ENCODE measurements at places on chromosomes 2 and 18.

DNA sequence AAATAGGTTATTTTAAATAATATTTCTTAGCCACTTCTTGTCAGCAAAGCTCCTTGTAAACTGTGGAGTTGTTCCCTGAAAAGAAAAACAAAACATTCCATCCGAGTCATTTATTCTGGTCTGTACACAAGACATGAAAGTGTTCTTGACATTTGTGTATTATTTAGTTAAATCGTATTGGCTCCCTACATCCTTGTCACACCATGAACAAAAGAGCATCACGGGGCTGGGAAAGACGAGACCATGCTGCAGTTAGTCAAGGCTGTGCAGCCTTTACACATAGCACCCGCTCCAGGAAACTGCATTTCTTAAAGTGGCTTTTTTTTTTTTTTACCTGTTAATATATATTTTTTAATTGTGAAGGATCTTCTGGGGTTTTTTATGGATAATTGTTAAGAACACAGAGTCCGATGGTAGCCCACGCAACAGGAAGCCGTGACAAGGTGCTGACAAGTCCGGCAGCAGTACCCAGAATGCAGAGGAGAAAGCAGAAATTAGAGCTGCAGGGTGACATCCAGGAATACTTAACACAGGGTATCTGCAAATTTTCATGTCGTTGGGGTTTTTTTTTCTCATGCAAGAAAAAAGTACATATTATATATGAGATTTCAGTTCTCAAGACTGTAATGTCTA lies 588.4 kb downstream of the ARHGAP15 start:
- DNase-seq = no peak

DNA sequence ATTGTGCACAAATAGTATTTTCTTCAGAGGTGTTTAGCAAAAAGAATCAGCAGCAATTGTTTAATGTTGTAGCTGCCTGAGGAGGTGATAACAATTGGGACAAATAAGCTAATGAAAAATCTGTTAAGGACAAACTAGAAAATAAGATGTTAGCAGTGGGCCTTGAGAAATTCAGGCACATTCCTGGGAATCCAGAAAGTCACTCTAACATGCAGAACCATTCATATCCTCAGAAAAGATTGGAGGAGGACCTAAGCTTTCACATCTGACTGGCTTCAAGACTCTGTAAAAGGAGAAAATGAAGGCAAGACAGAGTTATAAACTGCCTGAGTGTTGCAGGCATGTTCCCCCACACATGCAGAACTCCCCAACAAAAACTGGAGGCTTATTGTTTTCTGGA lies 353.5 kb upstream of the RGPD4 start:
- DNase-seq = no peak

GRCh38 chr2:66849153-66849755 lies 414.3 kb downstream of the MEIS1 start:
- DNase-seq = no peak

DNA sequence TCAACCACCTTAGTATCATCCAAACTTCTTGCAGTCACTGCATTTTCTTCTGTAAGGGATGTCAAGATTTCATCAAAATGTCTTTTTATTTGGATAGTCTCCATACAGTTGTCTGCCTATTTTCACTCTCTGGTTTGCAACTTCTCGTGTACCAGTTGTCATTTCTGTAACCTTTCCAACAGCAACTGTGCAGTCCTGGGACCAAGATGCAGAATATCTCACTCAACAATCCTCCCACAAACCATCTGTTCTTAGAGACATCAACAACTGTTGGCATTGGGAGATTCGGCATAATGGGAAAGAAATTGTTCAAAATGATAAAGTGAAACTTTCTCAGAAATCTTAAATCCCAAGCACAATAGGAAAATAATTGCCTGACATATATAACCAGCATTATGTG lies 933.6 kb upstream of the SLC39A10 start:
- DNase-seq = no peak

GRCh38 chr18:49251451-49251850 lies 209.0 kb downstream of the DYM start:
- no peak for DNase-seq

DNA sequence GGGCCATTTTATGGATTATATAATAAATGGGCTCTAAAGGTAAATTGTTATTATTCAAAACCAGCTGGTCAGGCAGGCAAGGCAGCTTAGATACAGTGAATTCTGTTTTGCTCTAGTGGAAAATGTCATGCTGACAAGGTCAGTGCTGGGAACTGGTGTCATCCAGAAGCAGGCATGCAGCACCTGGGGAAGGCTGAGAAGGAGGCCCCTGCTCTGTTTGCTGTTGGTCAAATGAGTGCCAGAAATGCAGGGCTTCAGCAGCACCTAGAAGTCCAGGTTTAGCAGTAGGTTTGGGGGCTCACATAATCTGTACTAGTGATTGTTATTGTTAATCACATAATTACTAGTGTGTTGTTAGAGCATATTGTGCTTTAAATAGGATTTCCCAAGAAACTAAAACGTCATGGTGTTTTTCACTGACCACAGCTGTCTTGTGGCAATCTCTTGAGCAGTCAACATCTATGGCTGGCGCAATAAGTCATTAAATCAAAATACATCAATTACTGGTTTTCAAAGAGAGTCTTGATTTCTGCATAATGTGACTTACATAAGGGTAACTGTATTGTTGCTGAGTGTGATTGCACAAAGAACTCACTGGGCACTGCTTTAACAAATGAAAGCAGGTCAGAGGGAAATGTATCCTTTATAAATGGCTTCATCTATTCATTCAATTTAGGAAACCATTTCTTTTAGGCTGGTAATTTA lies 99.1 kb downstream of the MYO3B start:
- DNase-seq = no peak

GRCh38 chr2:142907653-142908052 lies 30.2 kb downstream of the KYNU start:
- DNase-seq = no peak

DNA sequence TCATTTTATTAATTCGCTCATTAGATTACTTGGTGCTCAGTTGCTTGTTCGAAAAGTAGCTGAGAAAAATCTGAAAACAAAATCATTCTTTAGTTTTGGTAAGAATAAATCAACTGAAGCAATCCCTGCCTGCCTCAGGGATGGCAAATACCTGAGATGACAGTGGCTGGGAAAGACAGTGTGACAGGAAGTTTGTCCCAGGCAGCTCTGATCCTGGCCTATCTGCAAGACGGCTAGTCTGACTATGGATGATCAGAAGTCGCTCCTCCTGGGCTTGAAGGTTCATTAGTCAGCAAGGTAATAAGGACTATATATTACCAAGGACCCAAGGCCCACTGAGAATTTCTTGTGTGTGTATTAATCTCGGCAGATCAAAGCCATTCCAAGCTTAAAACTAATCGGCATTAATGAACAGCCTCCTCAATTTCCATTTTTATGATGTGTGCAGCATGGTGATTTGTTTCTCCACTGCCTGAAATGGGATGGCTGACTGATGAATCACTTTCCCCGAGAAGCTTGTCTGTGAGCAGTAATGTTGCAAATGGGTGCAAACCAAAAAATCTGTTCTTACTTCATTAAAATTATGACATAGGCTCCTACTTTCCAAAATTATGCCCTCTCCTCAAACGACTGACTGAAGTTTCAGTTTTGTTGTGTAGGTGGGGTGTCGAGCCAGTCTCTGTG lies 199.9 kb downstream of the ACTR3 start:
- no peak for DNase-seq

DNA sequence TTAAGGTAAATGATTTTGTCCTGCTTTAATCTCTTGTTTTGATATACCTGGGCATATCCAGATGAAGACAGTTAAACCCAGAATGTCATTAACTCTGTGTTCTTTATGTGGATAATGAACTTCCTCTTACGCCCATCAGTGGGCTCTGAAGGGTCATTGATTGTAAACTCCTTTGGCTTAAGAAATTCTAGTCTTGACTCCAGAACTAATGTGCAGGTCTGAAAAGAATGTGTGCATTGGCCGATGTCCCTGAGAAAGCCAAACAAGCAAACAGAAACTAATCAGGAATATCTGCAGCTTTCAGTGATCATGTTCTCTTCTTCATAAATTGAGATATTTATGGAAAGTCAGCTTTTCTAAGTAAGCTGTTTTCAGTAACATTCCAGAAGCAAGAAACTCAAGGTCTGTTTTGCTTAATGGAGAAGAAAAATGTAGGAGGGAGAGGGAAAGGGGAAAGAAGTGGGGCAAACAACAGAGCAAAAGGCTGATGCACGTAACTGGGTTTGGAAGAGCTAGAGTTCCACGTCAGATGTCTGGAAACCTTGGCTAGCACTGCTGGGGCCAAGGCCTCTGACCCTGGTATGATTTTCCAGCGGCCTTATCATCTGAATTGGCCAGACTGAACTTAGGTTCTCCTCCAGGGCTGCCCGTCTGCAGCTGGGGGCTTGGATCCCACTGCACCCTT lies 61.3 kb upstream of the FHL2 start:
- no peak for DNase-seq

- no peak for DNase-seq
Measured at GRCh38 chr2:152466041-152466440, 131.1 kb downstream of the FMNL2 start.

DNA sequence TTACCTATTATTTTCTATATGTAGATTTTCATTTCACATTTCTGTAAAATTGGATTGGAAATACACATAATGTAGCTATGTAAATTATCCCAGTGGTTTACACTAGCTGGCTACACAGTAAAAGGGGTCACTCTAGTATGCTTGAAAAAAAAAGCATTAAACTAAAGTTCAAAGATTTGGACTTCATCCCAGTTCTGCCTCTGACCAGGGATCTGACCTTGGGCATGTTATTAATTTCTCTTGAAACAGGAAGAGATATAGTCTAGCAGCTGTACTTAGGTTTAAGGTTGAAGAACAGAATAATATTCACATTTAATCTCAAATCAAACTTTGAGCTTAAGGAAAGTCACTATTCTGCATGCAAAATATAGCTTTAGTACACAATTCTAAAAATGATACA lies 64.5 kb upstream of the RPE start:
- DNase-seq = no peak

DNA sequence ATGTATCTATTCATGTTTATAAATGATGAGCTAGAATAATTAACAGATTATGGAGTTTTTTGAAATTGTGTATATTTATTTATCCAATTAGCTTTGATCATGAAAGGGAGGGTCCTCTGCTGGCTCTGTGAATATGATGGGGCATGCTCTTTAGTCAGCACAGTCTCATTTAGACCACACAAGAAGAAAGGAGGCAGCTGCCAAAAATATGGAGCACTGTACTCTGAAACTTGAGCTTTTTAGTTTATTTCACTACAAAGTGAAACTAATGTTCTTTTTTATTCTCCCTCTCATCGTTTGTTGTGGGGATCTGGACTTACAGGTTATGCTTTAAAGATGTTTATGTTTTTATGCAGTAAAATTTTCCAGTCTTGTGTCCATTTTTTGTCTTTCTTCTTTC lies 266.9 kb upstream of the GULP1 start:
- no peak for DNase-seq

DNA sequence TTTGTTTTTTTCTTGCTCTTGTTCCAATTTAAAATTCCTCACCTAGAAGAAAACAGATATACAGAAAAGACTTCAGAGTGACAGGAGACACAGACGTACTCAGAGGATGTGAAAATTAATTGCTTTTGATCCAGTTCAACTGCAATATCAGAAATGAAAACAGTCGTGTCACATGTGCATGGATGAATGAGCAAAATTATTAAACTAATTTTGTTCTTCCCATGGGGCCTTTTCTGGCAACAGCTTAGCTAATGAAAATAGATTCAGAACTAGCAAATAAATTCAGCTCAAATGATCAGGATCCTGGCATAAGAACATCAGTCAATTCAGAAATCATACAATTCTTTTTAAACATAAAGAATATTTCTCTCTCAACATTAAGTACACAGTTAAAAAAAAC lies 100.5 kb downstream of the CABYR start:
- DNase-seq = no peak

DNA sequence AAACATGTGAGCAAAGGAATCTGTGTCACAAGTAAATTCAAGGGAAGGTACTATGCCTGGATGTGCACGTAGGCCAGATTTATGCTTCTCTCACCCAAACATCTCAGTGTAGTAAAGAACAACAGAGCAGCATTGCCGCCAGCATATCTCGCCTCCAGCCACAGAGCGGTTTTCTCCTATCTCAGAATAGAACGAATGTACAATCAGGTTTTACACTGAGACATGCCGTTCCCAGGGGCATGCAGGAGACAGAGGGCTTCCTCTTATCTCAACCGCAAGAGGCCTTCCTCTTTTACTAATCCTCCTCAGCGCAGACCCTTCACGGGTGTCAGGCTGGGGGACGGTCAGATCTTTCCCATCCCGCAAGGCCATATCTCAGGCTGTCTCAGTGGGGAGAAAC lies 175.3 kb downstream of the RPIA start:
- no peak for DNase-seq

DNA sequence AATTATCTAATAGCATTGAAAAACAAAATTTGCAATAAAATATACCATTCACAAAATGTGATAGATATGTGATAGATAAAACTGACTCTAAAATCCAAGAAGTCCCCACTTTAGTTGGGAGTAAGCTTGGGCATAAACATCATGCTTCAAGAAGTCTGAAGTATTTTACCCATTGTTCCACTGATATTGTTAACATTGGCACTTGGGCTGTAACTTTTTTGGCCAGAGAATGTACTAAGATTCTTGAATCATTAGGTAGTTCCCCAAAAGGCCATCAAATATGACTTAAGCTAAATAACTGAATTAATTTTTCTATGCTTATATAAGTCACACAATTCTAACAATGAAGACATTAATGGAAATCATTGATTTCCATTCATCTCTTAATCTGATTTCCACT lies 413.6 kb downstream of the CDH2 start:
- DNase-seq = no peak

DNA sequence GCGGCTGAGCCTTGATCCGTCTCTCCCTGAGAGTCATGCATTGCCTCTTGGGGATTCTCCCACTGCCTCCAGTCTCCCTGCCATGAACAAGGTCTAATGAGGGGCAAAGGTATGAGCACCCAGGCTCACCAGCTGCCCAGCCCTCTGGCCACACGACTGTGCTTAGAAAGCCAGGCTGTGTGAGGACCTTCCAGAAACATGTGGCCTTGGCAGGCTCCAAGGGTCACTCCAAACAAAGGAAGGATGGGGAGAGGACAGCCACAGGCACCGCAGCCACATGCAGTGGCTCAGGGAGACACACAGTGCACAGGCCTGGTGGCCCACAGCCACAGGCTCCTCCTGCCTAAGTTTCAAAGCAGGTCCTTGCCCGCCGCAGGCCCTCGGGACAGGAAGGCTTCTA lies 35.8 kb downstream of the TGFA start:
- no peak for DNase-seq

DNA sequence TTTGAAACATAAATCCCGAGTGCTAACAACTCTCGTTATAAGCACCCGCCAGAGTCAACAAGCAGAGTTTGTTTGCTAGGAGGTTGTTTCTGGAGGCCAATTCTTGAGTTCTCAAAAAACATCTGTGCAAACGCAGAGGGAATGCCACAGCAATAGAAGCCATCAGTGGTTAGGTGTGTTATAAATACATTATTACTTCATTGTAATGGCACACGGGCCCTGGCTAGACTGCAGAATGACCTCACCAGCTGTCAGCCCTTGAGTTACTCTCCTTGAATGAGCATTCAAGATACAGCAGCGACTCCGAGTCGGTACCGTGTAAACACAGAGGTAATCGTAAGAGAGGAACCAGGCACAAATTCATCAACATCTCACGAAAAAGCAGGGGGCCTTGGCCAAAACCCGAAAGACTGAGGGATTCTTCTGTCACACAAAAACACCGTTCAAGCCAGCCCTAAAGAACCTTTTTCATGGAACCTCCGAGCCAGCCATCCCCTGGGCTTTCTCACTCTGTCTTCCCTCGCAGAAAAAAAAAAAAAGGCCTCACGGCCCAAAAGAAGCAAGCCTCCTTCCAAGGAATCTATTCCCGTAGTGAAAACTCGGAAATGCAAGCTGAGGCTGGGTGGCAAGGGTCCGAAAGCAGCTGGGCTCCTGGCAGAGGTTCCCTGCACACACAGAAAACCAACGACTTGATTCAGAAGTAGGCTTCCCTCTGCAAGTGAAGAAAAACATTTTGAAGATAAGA lies 133.7 kb upstream of the MEIS1 start:
- no peak for DNase-seq
